Large intestine (tissue), 12 donors: ENCODE measurements at places on chromosomes 2 and 18.

DNA sequence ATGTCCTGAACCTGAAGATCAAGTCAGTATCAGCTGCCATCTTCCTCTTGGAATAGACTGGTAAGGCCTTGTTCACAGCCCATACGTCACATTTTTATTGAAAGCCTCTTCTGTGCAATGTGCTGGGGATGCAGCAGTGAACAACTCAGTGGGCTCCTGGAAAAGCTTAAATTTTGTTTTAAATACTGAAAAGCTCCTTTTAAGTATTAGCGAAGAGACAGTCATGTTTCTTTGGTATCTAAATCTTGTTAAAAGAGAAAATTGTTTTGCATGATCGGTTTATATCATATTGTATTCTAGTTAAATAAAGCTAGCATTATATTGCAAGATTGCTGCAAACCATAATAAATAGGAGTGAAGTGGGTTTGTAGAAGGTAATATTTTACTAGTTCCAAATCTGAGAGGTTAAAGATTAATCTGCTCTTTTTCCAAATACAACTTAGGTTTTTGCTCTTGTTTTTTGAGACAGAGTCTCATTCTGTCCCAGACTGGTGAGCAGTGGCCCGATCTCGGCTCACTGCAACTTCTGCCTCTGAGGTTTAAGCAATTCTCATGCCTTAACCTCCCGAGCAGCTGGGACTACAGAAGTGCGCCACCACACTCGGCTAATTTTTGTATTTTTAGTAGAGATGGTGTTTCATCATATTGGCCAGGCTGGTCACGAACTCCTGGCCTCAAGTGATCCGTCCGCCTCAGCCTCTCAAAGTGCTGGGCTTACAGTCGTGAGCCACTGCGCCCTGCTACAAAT, 1.6 kb upstream of the RMDN2 start:
- DNase-seq, result no peak

- no peak for DNase-seq
Observed at GRCh38 chr2:201261906-201262305, 1.6 kb downstream of the CASP8 start.

DNA sequence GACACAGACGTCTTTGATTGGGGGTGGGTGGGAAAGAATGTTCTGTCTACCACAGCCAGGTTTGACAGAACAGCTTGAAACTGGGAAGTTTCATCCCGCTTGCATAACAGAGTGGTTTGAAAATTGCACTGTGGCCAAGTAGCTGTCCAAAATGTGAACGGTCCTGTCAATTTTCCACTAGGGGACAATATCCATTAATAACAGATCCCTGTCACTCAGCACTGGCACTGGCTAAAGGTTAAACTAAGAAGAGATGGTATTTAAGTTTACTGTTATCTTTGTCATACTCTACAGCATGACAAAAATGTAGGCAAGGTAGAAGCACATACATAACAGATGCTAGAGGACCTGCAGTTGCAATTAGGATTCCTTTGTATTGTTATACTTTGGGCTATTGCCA, 55.6 kb upstream of the ACMSD start:
- no peak for DNase-seq

GRCh38 chr2:158095912-158096311, 5.8 kb upstream of the UPP2 start:
- no peak for DNase-seq

DNA sequence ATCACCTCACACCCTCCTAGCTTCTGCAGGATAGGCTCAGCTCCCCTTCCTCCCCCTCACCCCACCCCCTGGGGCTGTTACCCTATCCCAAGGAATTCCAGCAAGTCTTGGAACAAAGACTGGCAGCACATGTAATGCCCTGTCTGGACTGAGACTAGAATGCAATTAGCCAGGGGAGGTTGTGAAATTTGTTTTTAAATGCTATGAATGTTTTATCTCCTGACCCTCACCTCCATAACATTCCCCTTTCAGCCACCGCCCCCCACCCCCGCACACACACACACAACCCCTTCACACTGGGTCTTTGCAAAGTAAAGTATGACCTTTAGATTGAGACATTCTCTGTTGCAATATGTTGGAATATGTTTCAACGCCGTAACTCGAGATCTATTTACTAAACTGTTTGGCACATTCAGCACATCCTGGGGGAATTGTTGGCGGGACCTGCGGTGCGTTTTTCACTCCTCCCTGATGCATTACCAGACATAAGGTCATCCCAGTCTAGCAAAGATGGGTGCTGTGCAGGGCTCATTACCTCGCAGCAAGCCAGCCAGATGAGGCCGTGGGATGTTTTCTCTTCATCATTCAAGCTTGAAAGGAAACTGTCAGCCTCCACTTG, 290.7 kb upstream of the SLC14A2 start:
- peak; percentile 44 for DNase-seq

DNA sequence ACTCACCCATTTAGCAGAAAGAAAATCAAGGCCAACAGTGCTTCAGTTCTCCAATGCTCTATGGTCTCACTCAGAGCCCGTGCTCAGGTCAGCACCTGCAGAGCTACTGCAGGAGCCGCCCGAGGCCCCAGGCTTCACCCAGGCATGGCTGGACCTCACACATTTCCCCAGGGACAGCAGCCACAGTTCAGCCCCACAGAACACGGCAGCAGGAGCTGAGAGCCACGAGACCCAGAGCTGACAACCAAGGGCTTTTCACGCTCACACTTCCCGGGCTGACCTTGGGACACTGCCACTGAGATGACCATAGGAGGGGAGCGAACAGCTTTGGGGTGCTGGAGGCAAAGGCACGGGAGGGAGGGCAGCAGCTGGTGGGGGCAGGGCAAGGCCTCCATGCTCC, 4.2 kb downstream of the TMEM18 start:
- DNase-seq, result no peak

DNA sequence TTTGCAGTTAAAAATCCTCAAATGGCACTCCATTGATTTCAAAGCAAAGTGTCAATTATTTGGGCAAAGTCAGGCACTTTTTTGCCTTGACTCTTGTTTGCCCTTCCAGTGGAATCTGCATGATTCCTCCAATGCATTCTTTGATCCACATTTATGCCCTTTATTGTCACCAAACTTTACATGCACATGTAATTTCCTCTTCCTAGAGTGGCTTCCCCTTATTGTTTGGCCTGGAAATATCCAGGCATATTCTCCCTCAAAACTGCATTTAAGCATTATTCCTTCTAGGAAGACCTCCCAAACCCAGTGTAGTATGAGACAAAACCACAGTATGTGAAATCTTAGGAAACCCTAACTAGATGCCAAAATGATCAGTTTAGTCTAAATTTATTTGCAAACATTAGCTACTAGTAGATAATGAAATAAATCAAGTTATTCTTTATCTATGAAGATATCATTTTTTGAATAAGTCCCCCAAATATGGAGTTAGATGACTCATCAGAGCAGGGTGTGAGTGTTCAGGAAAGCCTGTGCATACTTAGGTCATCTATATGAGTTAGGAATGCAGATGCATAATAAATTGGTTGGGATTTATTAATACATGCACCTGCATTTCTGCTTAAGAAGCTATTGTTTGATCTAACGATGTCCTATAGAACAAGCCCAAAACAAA, 433.3 kb upstream of the TCF4 start:
- DNase-seq, result no peak

- no peak for DNase-seq
Observed at GRCh38 chr2:44954889-44955592, 13.5 kb downstream of the SIX3 start.

- no peak for DNase-seq
Observed at GRCh38 chr2:13662055-13662454, 945.3 kb downstream of the TRIB2 start.

DNA sequence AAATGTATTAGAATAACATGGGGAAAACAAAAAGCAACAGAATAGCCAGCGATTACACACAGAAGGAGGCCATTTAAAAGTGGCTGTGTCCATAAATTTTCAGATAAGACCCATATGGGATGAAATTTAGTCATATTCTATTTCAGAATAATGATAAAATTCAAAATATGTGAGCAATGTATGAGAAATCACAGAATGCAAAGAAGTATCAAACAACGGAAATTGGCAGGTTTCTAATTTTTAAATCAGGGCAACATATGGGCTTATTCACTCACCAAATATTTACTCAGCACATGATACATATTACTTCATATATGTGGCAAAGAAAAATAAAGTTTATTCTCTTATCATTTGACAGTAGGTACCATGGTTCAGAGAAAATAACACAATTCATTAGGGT, 208.5 kb downstream of the GRB14 start:
- DNase-seq, result no peak

DNA sequence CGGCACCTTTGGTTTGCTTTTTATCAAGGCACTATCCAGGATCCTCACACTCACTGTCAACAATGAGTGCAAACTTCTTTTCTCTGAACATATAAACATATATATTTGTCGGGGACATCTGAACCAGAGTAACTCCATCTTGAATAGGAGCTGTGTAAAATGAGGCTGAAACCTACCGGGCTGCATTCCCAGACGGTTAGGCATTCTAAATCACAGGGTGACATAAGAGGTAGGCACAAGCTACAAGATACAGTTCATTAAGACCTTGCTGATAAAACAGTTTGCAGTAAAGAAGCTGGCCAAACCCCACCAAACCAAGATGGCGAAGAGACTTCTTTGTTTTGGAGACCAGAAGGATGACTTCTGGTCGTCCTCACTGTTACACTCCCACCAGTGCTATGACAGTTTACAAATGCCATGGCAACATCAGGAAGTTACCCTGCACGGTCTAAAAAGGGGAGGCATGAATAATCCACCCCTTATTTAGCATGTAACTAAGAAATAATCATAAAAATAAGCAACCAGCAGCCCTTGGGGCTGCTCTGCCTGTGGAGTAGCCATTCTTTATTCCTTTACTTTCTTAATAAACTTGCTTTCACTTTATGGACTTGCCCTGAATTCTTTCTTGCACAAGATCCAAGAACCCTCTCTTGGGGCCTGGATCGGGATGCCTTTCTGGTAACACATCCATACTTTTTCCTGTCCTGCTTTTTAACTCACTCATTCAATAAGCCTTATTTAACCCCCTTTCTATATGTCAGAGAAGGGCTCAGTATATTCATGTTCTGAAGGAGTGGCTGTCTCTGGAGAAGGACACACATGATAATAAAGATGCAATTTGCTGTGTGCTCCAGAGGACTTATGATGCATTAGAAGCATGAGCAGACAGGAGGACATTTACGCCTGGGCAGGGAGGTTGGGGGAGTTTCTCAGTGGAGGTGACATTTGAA, 65.4 kb downstream of the TACR1 start:
- DNase-seq, result no peak

DNA sequence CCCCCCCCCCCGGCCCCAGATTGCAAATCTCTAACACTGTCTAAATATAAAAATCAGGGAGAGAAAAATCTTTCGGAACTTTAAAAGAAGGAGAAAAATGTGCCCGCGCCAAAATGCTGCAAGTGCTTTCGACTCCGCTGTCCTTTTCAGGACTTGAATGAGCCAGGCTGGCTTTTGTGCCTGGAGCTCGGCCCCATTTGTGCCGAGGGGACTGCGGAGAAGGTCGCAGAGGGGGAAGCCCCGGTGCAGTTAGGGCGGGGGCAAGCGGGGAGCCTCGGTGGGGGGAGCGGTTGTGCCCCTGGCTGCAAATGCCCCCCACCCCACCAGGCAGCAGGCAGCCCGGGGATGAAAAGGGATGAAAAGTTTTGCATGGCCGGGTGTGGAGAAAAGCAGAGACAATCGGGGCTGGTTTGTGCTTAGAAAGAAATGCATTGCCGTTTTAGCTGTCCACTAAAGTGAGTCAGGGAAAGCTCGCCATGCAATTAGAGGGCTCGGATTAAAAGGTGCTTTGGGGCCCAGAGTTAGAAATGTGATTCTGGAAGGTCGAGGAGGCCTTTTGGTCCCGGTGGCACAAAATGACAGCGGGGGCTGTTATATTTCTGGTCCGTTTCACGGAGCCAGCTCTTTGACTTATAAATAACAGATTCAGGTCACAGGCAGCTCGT, 1.6 kb downstream of the INHBB start:
- peak; percentile 15 for DNase-seq

- DNase-seq, result no peak
Observed at GRCh38 chr2:172438741-172439508, 11.5 kb downstream of the ITGA6 start.

DNA sequence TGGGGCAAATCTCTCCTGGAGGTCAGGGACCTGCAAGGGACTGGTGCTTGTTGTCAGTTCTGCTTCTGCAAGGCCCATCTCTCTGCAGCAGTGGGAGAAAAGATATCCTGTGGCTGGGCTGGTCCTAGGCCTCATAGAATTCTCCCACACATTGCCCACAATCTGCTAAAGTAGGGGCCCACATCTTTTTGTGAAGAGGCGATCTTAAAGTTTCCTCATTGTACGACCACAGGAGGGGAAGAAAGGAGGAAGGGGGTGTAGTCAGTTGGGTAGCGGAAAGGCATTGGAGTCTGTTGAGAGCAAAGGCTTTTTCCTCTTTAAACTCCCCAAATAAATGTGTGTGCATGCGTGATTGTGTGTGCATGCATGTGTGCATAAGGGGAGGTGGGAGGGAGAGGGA, 145.3 kb downstream of the SLC4A3 start:
- no peak for DNase-seq

DNA sequence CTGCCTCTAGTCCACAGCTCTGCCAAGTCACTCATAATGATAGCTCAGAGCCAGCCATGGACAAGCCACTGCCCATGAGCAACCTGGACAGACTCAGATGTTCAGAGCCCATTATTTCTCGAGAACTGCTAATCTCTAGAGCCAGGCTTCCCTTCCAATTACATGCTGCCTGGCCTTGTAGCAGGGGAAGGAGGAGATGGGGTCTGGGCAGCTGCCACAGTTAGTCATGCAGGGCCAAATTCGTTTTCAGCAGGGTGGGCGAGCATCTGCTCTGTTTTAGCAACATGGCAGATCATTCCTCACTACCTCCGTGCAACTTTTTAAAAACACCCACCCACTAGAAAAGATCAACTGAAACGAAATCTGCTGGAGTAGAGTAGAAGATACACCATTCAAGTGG, 141.8 kb downstream of the MYO5B start:
- no peak for DNase-seq

DNA sequence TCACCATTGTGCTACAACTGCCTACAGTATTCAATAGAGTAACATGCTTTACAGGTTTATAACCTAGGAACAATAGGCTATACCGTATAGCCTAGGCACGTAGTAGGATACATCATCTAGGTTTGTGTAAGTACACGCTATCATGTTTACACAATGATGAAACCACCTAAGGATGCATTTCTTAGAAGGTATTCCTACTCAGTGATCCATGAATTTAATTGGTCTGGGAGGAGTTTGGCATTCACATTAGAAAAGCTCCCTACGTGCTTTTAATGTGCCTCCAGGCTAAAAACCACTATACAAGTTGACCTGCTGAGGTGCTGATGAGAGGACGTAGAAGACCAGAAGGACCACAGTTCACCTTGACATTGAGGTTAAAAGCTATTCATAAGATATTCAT, 154.5 kb upstream of the LRRTM1 start:
- DNase-seq, result no peak
